ENCODE measurements at places on chromosomes 4 and X.

DNA sequence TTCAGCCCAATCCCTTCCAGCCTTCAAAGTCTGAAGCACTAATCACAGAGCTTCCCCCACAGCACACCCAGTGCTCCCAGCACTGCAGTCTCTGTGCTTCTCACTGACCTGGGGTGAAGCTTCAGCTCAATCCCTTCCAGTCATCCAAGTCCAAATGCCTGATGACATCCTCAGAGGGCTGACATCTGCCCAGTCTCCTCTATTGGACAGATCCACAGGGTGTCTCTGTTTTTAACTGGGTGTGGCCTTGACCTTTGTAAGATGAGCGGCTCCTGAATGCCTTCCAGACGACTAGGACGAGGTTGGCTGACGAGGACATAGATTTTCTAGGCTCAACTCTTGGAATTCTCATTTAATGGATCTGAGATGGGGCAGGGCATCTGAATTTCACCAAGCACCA lies 7.6 kb upstream of the SLC2A9 start:
- no peak for DNase-seq

DNA sequence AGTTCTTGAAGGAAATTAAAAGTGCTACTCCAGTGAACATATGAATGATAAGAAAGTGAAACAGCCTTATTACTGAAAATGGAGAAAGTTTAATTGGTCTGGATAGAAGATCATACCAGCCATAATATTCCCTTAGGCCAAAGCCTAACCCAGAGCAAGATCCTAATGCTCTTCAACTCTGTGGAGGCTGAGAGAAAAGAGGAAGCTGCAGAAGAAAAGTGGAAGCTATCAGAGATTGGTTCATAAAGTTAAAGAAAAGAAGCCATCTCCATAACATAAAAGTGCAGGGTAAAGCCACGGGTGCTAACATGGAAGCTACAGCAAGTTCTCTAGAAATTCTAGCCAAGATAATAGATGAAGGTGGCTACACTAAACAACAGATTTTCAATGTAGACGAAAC lies 85.5 kb upstream of the ATOH1 start:
- no peak for DNase-seq

DNA sequence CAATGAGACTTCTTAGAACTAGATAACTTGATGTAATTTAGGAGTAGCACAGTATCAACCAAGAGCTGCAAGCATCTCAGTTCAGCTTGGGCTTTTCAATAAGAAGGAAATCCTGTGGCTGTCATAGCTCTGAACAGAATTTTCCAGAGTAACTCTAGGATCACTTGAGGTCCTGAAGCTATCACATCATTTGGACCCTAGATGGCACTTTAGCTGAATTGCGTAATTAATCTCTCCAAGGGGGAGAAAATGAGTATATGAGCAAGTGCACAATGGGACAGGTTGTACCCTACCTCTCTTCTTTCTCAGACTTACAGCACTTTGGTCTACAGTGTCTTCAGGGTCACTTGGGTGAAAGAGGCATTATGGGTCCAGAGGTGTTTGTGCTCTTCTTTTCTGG lies 45.2 kb downstream of the SLC4A4 start:
- no peak for DNase-seq

DNA sequence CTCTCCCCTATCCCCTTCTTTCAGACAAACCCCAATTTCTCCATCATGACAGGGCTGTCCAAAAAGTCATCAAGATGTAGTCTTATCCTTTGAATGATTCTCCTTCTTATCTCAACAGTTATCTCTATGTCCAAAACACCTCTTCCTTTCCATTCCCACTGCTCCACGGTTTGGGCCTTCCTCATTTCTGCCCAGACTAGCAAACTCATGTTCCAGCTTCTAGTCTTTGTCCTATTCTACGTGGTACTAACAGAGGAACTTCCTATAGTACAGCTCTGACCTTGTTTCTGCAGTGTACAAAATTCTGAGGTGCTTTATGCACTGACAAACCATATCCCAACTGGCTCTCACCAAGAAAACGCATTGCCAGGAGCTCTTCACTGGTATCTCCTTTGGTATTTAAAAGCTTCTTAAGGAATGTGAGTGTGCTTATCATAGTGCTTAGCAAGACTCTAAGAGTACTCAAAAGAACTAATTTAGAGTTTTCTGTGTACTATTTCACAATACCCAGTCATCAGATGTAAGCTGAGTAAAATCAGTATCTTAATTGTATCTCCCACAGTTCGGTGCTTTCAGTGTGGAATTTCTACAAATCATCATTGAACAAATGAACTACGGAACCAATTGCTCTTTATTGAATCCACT lies 65.5 kb downstream of the MAML3 start:
- no peak for DNase-seq

GRCh38 chr4:3321295-3321889 lies 28.6 kb downstream of the RGS12 start:
- peak; percentile 48 for DNase-seq

DNA sequence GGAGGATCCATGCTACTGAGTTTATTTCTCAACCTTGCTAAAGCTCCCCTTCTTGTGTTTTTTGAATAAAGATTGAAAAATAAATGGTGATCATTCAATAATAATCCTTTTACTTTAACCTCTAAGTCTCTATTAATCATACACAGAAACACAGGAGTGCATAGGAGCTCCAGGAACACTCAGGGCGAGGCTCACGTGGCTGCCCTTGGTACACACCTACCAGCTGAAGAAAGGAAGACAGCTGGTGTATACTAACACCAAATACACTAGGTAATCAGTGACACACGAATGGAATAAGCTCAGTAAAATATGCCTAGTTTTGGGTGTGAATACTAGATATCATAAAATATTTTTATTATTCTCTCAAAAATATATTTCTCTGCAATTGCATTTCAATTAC lies 26.2 kb downstream of the CCDC149 start:
- DNase-seq = no peak

DNA sequence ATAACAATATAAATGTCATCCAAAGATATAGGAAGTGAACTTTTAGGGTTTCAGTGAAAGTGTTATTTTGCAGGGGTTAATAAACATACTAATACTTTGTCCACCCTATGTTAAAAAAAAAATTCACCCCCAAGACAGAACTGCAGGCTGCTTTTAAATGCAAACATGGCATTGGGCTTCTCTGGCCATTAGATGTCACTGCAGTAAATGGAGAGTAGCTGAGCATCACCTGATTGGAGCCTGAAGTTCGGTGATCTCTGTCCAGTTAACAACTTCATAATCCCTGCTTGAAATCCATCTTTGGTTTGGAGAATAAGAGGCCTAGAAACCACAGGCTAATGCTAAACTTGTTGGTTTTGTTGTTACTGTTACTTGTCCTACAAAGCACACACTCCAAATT lies 18.7 kb downstream of the SLC25A43 start:
- DNase-seq = no peak

- no peak for DNase-seq
These were observed 11.8 kb upstream of the LCORL start for GRCh38 chr4:18033111-18034085.

- DNase-seq = no peak
These were observed 918 bp downstream of the HAUS3 start for GRCh38 chr4:2241003-2241402.

- no peak for DNase-seq
These were observed 81.8 kb upstream of the EFNB1 start for GRCh38 chrX:68746988-68747387.

- DNase-seq = peak; percentile 91
These were observed at the start of gene DKC1 for GRCh38 chrX:154762537-154763296. Gene DKC1, plus strand, starts transcription at chrX:154762864. Its CDS starts 102 bp downstream, at chrX:154762966.

GRCh38 chr4:105933083-105933482 lies 37.8 kb downstream of the NPNT start:
- no peak for DNase-seq

- DNase-seq = no peak
These were observed 1.8 kb upstream of the PPEF2 start for GRCh38 chr4:75904076-75904475.

GRCh38 chrX:37380256-37380655 lies 31.1 kb downstream of the PRRG1 start:
- no peak for DNase-seq

GRCh38 chr4:98688411-98689290 lies 30.2 kb upstream of the TSPAN5 start:
- DNase-seq = no peak

DNA sequence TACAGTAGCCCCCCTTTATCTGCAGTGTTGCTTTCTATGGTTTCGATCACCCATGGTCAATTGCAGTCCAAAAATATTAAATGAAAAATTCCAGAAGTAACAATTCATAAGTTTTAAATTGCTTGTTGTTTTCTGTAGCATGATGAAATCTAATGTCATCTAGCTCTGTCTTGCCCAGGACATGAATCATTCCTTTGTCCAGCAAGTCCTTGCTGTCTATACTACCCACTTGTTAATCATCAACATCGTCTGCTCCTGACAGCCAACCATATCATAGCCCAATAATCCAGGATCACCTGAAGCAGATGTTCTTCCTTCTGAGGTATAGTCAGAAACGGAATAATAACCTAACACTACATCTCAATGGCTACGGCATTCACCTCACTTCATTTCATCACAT lies 79.8 kb downstream of the ADAMTS3 start:
- DNase-seq = no peak

GRCh38 chrX:37350034-37350365 lies 836 bp downstream of the PRRG1 start:
- no peak for DNase-seq

GRCh38 chr4:52201715-52202114 lies 150.6 kb downstream of the SPATA18 start:
- DNase-seq = no peak

- DNase-seq = no peak
These were observed 1.1 kb upstream of the ARMCX4 start for GRCh38 chrX:101484135-101484534.

GRCh38 chr4:168731706-168732414 lies 235.0 kb downstream of the PALLD start:
- DNase-seq = no peak

- DNase-seq = no peak
These were observed 5.1 kb downstream of the CTSO start for GRCh38 chr4:155948541-155948940.

DNA sequence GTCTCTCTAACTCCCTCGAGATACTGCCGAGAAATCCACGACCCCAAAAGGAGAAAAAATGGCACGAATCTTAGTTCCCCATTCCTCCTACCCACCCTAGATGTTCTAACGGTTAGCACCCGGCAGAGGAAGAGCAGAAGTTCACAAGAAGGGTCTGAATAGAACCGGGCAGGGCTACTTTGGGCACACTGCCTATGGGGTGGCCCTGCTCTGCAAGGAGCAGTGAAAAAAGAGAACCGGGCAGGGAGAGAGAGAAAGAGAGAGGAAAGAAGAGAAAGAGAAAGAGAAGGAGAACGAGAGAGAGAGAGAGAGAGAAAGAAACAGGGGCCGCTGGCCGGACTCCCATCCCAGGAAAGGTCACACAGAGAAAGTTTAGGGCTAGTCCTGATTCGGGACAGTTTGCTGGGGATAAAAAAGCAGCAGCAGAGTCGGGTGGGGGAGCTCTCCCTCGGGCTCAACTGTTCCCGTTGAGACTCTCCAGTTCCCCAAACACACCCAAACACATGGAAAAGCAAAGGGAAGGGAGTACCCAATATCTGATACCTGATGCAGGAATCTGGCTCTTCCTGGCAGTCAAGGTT lies 468 bp downstream of the GLA start:
- DNase-seq = no peak

DNA sequence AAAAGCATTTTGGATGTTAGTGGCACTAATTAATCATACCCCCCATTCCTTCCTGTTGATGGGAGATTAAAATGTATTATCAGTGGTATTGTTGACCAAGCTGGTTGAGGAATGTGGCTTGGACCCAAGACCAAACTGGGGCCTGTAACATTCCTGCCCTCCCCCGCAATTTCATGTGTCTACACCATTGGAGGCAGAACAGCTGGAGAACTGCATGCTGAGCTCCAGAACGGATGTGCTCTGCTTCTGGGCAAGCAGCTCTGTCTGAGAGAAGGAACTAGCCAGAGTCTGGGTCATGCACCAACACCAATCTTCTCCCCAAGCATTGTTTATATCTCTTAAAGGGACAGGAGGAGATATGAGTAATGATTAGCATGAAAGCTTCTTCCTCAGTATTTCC lies 185.5 kb downstream of the CEP135 start:
- no peak for DNase-seq

DNA sequence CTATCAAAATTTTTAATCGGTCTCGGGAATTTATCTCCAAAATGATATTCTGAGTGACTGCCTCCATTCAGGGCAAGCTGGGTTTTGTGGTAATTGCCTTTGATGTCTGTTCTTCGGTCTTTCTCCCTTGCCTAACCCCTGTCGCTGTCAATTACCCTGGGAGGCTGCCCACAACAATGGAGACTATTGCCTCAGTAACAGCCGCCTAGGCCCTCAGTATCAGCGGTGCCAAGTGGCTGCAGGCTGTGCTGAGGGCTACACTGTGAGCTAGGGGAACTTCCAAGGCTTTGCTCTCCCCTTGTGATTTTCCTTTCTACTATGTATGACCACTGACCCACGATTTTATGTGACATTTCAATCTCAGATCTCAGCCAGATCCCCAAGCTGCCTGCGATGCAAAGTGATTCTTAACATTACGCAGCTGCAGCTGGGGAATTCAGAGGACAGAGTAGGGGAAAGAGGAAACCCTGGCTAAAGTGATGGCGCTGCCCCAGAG lies 36.3 kb upstream of the REST start:
- no peak for DNase-seq

DNA sequence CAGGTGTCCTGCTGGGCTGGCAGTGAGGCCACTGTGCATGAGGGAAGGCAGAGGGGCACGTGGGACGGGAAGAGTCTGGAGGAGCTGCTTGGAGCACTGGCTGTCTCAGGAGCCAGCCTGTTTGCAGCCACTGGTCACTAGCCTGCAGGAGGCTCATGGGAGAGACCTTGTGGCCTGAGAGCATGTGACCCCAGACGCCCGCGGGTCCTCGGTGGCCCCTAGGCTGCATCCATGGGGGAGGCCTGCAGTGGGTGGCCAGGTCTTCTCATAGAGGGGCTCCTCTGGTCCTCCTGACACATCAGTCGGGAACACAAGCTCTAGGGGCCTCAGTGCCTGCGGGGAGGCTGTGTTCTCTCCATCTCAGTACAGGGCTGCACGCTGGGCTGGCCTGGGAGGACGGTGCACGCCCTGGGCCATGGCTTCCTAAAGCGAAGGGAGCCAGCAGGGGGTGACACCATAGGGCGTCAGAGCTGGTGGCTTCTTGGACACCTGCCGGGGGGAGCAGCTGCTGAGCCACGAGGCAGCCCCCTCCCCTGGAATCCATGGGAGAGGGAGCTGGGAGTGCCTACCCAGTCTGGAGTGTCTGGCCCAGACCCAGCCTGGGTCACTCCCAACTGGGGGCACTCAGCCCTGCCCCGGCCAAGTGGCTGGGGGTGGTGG lies 12.3 kb downstream of the NAT8L start:
- no peak for DNase-seq

DNA sequence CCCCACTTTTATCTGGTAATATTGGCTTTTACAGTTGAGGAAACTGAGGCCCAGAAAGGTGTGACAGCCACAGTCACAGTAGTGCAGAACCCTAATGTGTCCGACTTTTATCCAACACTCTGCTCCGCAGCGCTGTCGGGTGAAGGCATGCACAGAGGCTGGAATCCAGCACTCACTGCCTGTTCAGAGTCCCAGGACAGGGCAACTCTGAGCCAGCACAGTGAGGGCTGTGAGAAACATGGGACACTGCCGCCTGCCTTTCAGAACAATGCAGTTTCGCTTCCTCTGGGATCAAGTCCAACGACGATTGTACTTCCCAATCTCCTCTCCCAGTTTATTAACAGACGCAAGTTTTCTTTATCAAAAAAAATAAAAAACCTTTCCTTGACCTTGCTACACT lies 41.9 kb upstream of the PDGFRA start:
- no peak for DNase-seq
